NCI-H1417 treated with DMSO at 0.1 percent for 48 hours (cell line): ENCODE measurements at places on chromosomes 3 and 15.

- no peak for DNase-seq
Measured at GRCh38 chr3:183638101-183638852, 2.9 kb downstream of the KLHL24 start.

- no peak for DNase-seq
Measured at GRCh38 chr3:30578479-30578878, 27.9 kb upstream of the TGFBR2 start.

DNA sequence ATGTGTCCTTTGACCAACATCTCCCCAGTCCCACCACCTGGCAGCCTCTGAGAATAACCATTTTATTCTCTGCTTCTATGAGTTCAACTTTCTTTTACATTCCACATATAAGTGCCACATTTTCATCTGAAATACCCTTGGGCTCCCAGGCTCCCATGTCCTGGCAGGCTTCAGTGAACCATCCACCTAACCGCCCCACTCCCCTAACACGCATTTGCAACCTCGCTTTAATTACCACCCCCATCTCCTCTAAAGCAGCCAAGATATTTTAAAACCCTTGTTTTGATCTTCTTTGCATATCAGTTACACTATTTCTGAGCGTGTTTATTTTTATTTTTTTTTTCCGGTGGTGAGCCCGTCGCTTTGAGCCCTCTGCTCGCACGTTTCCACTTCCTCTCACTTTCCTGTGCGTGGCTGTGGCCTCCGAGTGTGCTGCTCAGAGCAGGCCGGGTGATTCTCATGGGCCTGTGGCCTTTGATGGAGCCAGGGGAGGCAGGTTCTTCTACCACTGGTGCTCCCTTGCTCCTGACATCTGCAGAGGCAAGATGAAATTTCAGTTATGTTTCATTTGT is 195.4 kb upstream of the LPP start:
- no peak for DNase-seq

DNA sequence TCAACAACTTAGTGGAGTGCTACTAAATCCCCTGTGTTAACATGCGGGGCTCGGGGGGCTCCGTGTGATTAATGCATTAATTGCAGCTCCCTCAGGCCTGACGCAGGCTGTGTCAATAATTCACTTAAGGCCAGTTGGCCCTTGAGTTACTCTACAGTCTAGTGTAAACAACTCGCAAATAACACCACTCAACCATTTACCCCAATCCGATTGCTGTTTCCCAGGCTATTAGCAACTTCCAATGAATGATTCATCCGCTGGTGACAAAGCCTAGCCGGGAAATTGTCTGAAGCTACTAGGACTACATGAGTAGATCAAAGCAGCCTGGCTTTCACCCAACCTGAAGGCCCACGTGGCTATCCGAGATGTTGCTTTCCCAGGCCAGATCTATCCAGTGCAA is 121.3 kb upstream of the SOX14 start:
- no peak for DNase-seq
